Trophoblast cell (in vitro differentiated cells and primary cell): ENCODE measurements at places on chromosomes 4 and X.

DNA sequence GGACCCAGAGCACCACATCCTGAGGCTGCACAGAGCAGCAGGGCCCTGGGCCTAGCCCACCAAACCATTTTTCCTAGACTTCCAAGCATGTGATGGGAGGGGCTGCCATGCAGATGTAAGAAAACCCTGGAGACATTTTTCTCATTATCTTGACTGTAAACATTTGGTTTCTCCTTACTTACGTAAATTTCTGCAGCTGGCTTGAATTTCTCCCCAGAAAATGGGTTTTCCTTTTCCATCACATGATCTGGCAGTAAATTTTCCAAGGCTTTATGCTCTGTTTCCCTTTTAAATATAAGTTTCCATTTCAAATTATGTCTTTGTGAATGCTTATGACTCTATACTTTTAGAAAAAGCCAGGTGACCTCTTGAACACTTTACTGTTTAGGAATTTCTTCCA lies 945.9 kb upstream of the NDST4 start:
- no peak for DNase-seq

- no peak for DNase-seq
Observed at GRCh38 chrX:38803243-38803587, 2.0 kb downstream of the MID1IP1 start.

DNA sequence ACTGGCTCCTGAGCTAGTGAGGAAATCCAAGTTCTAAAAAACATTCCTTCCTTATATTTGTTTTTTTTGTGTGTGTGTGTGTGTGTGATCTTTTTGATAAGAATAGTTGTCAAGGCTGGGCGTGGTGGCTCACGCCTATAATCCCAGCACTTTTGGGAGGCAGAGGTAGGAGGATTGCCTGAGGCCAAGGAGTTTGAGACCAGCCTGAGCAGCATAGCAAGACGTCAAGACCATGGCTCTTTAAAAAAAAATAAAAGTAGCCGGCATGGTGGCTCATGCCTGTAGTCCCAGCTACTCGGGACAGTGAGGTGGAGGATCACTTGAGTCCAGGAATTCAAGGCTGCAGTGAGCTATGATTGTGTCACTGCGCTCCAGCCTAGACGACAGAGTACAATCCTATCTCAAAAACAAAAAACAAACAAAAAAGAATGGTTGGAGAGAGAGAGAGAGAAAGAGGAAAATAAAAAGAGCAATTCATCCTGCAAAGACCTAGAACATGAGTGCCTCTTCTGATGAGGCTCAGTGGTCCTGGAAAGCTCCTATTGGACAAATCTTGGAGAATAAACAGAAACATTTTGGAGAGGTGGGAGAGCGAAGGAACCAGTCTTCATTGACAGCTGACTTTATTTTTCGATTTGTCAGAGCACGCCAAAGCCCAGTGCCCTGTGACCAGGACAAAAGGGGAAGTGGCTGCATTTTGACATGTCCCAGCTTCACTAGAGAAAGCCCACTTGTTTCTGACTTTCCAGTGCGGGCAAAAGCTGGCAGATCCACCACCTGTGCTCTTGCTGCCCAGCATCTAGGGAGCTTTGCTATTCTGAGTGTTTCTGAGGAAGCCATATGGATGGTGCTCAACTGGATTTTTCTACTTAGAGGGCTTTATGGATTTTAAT lies 244.7 kb downstream of the PALLD start:
- DNase-seq = peak; percentile 96

GRCh38 chr4:126071346-126072333 lies 756.9 kb downstream of the FAT4 start:
- DNase-seq = no peak

DNA sequence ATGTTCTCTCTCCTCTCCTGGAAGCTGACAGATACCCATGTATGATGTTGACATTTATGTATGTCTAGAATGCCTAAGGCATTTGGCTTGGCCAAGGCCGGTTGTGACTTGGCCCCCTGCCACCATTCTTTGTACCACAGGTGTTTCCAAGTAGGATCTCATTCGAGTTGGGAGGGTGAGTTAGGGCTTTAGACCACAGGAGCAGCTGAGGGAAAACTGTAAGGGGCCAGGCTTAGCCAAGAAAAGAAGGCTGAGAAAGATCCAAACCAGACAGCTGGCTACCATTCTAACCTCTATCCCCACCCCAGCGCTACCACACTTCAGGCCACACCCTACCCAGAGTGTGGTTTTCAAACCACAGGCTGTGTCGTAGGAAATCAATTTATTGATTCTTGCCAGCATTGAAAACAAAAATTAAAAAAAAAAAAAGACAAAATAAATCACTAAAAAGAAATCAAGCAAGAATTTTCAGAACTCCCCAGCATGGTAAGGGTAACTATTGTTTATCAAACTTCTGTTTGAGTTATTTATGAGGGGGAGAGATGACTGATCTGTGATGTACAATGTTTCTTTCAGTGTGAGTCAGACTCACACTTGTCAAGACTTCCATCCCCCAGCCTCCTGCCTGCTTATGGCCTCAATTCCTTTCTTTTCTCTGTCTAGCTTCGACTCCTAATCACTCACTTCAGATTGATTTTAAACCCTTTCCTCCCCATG lies 9.9 kb downstream of the TMSB4X start:
- peak; percentile 51 for DNase-seq

DNA sequence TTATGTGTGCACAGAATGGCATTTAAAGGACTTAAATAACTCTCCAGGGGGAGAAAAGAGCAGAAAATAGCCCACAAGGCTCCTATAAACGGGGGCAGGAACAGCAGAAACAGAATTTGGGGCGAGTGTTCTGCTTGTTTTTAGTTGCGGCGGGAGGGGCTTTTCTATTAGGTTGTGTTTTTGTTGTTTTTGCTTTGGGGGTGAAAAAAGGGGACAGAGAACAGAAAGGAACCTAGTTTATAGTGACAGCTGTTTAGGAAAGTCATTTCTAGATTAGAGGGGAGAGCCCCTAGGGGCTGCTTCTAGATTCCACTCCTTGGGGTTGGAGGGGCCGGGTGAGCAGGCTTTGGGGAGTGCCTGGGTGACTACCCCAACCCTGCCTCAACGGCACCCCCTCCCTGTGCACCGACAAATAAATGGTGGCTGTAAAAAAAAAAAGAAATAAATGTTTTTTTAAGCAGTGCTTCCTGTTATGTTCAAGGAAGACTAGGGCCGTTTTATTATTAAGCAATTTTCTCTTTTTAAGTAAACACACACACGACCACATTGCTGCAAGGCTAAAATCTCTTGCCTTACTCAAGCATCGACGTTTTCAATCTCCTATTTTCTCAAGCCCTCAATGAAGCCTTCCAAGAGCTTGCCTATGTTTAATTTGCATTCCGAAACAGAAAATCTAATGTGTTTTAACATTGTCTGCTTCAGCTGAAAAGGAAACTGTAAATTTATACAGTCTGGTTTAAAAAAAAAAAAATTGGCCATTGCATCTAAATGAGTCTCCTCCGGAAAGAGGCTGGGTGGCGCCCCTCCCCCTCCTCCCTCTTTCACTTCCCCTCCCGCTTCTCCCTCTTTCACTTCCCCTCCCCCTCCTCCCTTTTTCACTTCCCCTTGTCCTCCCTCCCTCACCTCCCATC lies 123.3 kb upstream of the TBL1X start:
- no peak for DNase-seq

- DNase-seq = no peak
Observed at GRCh38 chr4:75985116-75985515, 5.6 kb downstream of the SDAD1 start.

DNA sequence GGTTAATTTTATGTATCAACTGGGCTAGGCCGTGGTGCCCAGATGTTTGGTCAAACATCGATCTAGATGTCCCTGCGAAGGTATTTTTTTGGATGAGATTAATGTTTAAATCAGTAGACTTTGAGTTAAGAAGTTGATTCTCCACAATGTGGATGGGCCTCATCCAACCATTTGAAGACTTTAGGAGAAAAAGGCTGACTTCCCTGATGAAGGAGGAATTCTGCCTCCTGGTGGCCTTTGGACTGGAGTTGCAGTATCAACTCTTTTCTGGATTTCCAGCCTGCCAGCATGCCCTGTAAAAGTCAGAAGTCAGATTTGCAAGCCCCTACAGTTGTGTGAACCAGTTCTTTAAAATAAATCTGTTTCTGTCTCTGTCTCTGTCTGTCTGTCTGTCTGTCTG lies 91.4 kb downstream of the STK32B start:
- DNase-seq = peak; percentile 37

DNA sequence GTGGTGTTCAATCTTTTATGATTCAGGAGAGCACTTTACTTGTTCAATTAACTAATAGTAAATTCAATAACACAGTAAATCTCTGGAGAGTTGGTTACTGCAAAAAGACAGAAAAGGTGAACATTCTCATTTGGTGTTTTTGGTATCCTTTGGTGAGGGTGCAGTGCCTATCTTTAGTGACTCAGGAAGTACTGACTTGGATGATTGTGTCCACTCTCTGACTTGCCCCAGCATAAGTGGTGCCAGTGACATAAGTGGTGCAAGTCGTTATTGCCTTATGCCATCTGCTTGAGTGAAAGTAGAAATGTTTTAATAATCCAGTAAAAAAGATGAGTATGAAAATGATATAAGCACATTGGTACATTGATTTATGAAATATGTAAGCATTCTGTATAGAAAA lies 27.0 kb downstream of the GUCY1B1 start:
- DNase-seq = no peak

DNA sequence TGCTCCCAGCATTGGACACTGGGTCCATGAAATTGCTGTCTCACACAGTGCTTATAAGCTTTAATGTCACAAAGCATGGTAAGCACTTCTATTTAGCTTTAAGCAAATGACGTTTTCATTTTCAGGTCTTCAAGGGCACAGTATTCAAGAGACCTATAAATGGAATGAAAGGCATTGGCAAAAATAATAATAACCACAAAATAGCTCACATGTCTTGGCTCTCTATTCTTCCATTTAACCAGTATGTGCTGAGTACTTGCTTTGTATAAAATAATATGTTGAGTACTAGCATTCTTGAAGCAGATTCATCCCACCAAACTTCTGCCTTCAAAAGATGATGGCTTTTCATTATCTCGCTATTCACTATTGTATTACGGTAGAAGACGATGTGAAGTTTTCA lies 203.0 kb downstream of the ADAMTS3 start:
- DNase-seq = no peak

DNA sequence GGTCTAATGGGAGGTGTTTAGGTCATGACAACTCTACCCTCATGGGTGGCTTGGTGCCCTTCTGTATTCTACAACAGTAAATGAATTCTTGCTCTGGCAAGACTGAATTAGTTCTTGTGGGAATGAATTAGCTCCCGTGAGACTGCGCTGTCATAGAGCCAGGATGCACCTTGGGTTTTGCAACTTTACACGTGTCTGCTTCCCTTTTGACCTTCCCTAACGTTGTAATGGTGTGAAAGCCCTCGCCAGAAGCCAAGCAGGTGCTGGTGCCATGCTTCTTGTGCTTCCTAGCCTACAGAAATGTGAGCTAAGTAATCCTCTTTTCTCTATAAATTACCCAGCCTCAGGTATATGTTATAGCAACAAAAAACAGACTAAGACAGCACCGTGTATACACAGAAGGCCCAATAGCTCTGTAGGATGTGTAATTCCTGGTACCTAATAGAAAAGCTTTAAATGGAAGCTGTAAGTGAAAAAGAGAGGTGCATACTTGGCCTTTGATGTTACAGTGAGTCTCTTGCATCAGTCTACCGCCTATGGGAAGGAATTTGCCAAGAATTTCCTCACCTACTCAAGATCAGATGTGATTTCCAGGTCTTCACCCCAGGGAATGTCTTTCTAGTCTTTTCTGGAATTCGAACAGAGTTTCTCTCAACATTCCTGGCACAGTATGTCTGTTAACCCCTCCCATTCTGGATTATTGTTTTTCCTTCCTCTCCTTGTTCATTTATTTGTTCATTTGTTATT lies 3.2 kb upstream of the ENPEP start:
- peak; percentile 35 for DNase-seq

DNA sequence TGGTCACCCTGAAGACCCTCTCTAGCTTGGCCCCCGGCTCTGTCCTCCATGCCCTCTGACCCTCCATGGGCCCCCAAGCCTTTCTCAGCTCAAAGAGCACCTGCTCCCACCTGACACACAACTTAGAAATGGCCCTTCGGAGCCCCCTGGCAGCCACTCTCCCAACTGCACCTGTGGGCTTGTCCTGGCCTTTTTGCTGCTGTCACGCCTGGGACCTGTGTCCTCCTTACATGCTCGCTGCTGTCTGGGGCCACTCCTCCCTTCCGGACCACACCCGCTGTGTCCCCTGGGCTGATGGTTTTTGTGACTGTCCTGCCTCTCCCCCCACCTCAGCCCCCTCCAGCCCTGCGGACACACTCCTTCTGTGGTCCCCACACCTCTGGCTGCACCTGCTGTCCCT lies 106.2 kb upstream of the AFAP1 start:
- no peak for DNase-seq

DNA sequence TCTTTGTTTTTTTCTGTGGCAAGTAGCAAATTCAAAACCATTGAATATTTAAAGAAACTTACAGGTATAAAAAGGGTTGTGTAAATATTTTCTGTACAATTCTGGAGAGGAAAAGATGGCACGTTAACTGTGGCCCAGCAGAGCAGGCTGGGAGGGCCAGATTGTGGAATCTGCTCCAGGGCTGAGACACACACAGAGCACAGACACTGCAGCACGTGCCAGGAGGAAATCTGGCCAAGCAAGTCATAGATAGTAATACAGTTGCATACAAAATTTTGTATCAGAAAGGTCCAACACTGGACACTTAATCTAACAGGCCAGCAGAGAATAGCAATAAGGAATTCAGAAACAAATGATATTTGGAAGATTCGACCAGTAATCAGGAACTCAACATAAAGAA lies 763.7 kb downstream of the PDHA2 start:
- DNase-seq = no peak

- DNase-seq = peak; percentile 58
Observed at GRCh38 chr4:166941629-166942028, 292.7 kb downstream of the SPOCK3 start.

- DNase-seq = no peak
Observed at GRCh38 chr4:173269280-173269679, 64.9 kb downstream of the HMGB2 start.

DNA sequence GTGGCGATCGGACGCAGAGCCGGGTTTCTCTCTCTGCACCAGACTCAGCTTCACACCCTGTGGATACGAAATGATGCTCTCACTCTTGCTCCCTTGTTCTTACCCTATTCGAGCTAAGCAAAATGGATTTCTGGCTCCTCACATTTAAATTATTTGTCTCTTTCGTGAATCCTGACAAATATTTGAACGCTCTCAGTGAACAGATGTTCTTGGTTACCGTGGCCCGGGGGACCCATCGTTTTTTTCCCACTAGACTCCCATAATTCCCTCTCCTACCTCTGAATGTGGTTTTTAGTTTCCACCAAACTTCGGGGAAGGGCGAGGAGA lies 630 bp downstream of the SMARCA5 start:
- no peak for DNase-seq

- peak; percentile 95 for DNase-seq
Observed at GRCh38 chr4:9691238-9692065, 90.0 kb upstream of the DRD5 start.

DNA sequence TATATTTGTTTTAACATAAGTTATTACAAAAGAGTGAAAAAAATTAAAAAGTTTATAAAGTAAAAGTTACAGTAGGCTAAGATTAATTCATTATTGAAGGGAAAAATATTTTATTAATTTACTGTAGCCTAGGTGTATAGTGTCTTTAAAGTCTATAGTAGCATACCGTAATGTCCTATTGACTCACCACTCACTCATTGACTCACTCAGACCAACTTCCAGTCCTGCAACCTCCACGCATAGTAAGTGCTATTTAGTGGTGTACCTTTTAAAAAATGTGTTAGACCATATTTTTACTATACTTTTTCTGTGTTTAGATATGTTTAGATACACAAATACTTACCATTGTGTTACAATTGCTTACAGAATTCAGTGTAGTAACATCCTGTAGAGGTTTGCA lies 841.1 kb downstream of the CENPC start:
- DNase-seq = no peak

GRCh38 chrX:122625821-122626220 lies 558.3 kb upstream of the GRIA3 start:
- DNase-seq = no peak

GRCh38 chrX:54357414-54358377 lies at the start of gene WNK3:
Gene WNK3 (minus strand): TSS chrX:54358046.
- DNase-seq = peak; percentile 74
